ENCODE measurements at places on chromosomes 11 and 22.
A peak's percentile ranks its signal among the peaks of the same experiment; 100 is the strongest.

DNA sequence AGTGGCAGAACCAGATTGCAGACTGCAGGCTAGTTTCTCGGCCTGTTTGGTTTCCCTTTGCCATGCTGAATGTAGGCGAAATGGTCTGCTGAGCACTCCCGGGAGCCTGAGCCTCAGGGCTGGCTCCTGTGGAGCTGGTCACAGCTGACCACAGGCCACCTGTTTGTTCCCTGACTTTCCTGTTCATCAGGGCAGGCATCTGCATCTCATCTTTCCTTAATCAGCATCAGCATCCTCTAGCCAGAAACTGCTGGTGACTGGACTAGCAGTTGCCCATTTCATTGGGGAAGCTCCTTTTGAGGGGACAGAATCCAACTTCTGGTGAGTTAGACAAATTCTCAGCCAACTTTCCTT is 20.2 kb upstream of the C11orf96 start:
- no peak for DNase-seq

DNA sequence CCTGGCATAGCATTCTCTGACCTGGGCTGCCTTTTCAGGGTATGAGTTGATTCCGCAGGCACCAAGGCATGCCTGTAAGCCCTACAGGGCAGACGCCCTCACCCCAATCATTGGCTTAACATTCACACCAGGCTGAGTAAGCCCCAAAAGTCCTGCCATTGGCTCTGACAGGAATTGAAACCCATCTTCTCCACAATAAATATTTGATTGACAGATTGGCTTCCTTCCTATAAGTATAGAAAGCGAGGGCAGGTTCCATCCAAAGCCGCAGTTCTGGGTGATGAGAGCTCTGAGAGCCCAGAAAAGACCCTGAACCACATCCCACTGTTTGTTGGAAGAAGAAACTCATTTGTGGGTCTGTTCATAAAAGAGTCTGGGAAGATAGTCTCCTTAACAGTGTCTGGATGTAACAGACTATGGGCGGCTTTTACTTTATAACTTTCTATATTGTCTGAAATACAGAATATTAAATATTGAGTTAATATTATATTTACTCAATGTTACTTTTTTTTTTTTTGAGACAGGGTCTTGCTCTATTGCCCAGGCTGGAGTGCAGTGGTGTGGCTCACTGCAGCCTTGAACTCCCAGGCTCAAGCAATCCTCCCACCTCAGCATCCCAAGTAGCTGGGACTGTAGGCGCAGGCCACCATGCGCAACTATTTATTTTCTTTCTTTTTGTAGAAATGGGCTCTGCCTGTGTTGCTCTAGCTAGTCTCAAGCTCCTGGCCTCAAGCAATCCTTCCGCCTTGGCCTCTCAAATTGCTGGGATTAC is 46.8 kb downstream of the FAM83F start:
- no peak for DNase-seq

GRCh38 chr11:91296629-91297028 is 928.0 kb upstream of the FAT3 start:
- DNase-seq: no peak

DNA sequence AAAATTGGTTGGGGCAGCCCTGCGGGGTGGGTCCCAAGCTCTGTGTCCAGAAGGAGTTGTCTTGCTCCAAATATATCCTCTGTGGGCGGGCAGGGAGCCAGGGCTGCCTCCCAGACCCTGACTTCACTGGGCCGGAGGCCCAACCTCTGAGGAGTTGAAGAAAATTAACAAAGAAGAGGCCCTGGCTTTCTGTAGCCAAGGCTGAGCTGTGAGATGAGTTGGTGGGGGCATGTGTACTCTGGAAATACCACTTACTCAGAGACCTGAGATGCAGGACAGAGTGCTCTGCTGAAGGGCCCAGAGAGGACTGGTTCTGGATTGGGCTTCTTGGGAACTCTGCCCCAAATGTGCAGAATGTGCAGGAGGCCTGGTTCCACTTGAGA is 96.3 kb downstream of the SWAP70 start:
- DNase-seq: peak; percentile 90

- DNase-seq: no peak
These were observed 537.1 kb upstream of the ANO3 start for GRCh38 chr11:25794804-25795203.

DNA sequence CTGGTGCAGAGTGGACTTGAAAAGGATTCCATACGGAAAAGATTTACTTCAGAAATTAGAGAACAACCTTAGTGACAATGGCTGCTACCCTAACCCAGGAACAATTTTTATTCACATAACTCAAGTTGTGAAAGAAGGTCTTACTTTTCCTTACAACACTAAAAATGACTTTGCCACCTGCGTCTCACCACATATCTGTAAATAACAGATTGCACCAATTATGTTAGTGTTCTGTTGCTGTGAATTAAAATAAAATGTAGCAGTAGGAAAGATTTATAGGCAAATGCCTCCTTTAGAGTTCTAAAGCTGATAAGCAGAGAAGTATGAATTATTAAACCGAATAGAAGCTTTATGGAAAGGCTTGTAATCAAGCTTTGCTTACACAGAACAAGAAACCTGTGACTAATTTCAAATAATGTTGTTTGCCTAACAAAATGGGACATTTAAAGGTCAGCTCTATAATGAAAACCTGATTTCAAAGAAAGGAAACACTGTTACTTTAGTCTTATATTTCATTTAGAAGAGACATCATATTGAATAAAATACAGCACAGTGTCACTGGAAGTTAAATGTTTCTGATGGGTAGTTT is 2237.8 kb downstream of the LRRC4C start:
- no peak for DNase-seq

DNA sequence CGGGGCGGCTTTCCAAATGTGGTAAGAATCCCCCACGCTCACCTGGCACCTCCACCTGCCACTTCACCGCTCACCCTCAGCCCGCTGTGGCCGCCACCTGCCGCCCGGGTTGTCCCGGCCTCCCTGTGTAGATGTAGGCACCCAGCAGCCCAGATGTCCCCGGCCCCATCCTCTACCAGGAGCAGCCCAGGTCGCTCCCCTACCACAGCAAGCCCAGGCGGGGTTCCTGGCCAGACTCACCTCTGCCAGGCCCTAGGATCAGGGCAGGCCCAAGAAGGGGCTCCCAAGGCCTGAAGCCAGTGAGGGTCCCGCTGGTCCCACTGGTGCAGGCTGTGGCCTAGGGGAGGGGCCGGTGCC is 27.4 kb downstream of the MOB2 start:
- no peak for DNase-seq

GRCh38 chr22:40023341-40023841 is 28.6 kb downstream of the FAM83F start:
- peak; percentile 56 for DNase-seq

DNA sequence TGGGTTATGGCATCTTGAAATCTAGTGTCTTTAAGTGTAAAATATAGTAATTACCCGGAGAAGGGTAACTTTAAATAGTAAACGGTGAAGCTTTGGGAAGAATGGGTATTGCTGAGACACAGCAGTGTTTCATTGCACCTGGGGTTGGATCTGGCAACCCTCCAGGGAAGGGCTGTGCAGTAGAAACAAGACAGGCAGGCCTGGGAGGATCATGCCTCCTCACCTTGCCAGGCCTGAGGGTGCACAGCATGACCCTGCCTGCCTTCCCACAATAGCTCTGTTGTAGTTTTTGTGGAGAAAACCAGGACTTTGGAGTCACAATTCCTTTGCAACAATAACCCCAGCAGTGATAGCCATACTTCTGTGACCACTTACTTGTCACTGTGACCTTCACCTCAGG is 64.6 kb upstream of the ADSL start:
- no peak for DNase-seq

DNA sequence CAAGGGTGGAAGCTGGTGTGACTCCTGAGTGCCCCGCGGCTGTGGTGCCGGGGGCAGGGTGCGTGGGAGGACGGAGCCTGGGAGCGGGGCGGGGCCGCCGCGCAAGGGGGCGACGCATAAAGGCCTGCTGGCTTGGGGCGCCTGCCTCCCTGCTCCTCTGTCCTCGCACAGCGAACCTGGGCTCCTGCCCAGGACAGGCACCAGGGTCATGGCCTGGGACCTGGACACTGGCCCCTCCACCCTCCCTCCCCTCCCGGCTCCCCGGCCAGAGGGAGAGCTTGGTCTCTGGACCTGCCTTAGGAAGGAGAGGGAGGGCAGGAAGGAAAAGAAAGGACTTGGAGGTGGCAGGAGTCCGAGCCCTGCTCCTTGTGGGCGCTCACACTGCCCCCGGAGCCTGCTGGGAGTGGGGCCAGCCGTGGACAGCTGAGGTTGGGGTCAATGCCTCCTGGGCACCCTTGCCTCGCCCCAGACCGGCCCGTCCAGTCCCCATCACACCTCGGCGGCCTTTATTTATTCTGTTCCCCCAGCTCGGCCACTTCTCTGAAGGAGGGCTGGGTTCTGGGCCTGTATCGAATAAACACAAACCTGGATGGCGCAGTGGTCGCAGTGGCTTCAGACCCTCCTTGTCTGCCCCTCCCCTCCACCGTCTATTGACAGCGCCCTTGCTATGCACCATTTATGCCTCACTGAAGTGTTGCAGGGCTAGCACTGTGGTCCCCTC is 8.7 kb downstream of the SLC16A8 start:
- DNase-seq: peak; percentile 12

- DNase-seq: peak; percentile 62
These were observed 8.5 kb downstream of the AMOTL1 start for GRCh38 chr11:94776351-94777321.

GRCh38 chr22:37733625-37734401 is 37.0 kb downstream of the TRIOBP start:
- no peak for DNase-seq
